ENCODE measurements at places on chromosomes 12 and 14. TPM values are rescaled to one million over a fixed set of nuclear protein-coding genes. Genes with fewer than 3 reads are reported as not detected.
A peak's percentile ranks its signal among the peaks of the same experiment; 100 is the strongest.

Gene RASSF9
- 5.7 TPM for total RNA-seq

Gene PCBP2
- 500 TPM for total RNA-seq

Gene GALNT16
- total RNA-seq: 23.4 TPM

Gene ZCCHC8
- total RNA-seq: 15.9 TPM

Gene LBHD2
- total RNA-seq: not detected

Gene NRIP2
- 3.6 TPM for total RNA-seq

Gene SERPINA10
- total RNA-seq: not detected

Gene PAX9
- 0.10 TPM for total RNA-seq

Gene NEMP1
- 12.4 TPM for total RNA-seq

Gene STYK1
- total RNA-seq: 0.19 TPM

Gene ZNF891
- 2.8 TPM for total RNA-seq

Gene JDP2
- 44.2 TPM for total RNA-seq

DNA sequence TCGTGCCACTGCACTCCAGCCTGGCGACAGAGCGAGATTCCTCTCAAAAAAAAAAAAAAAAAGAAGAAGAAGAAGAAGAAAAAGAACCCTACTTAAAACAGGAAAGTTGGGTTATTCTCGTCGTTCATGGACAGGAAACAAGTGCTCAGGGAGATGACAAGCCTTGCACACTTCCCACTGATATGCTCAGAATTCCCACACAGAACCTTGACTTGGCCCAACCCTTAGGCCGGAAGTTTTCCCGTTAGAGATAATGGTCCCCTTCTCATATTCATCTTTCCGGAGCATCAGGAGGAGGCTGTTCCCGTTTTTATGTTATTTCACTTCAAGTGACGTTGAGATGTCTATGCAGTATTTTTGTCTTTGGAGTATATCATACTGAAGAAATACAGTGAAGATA is 36.2 kb downstream of the APOBEC1 start:
- DNase-seq: no peak

DNA sequence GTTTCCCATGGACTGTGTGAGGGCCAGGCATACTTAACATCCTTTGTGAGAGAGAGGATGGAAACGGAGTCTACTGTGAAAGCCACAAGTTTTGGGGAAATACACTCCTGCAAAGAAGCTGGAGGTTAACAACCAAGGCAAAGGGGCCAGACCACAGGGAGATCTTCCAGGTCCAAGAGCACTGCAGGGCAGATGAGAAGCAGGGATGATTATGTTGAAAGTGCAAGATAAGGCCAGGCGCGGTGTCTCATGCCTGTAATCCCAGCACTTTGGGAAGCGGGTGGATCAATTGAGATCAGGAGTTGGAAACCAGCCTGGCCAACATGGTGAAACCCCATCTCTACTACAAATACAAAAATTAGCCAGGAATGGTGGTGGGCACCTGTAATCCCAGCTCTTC is 15.1 kb downstream of the COQ6 start:
- DNase-seq: no peak

- no peak for DNase-seq
Observed at GRCh38 chr12:70353780-70354660, 12.1 kb upstream of the KCNMB4 start.

- DNase-seq: no peak
Observed at GRCh38 chr14:60665177-60665550, 15.9 kb upstream of the SIX1 start.

- DNase-seq: no peak
Observed at GRCh38 chr12:779745-780734, 27.7 kb downstream of the WNK1 start.

GRCh38 chr14:78399316-78399889 is 229.2 kb downstream of the NRXN3 start:
- no peak for DNase-seq

- no peak for DNase-seq
Observed at GRCh38 chr12:81617915-81618314, 141.2 kb downstream of the PPFIA2 start.

GRCh38 chr14:38226366-38226765 is 18.7 kb downstream of the SSTR1 start:
- no peak for DNase-seq

DNA sequence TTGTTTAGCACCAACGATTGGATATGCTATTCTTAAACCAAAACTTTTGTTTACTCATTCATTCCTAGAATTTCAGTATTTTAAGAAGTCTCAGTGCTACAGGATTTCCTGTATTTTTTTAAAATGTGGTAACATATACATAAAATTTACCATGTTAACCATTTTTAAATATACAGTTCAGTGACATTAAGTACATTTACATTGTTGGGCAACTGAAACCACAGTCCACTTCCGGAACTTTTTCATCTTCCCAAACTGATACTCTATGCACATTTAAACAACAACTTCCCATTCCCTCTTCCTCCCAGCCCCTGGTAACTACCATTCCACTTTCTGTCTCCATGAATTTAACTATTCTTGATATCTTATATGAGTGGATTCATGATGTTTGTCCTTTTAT is 30.3 kb downstream of the PDE3A start:
- no peak for DNase-seq

DNA sequence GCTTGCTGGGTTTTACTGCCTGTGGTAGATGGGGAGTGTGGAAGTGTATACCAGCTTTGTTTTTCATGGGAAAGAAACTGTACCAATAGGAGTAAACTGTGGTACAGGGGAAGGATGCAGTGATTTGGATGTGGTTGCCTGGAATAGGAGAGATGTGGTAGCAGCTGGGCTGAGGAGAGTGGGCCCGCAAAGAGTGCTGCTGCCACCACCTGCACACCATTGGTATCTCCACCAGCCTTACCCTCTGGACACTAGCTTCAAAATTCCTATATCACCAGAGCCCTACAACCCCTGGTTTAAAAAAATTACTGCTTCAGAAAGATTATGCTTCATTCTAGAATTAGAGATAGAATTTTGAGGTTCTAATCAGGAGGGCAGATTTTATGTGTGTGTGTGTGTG is 53.6 kb downstream of the AKAP6 start:
- no peak for DNase-seq

DNA sequence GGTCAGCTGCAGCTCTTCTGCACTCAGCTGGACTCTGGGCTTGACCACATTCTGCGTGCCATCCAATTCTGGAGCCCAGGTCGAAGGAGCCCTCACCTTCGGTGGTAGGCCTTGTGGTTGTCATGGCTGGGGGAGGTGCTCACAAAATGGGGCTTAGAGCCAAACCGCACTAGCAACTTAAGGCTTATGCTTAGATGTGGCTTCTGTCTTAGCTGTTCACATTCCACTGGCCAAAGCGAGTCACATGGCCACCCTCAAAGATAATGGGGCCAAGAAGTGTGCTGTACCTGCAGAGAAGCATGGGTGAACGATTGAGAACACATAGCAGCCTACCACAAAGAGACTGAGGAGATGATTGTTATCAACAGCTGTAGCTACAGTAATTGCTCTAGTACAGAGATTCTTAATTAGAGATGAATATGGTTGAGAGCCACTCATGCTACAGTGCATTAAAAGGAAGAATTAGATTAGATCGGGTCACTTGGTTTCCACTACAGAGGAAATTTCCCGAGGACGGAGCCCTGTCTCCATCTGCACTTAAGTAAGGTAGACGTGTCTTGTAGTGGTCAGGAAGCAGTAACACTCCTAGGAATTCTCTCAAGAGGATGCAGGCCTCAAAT is 334.6 kb upstream of the FKBP4 start:
- DNase-seq: peak; percentile 32

DNA sequence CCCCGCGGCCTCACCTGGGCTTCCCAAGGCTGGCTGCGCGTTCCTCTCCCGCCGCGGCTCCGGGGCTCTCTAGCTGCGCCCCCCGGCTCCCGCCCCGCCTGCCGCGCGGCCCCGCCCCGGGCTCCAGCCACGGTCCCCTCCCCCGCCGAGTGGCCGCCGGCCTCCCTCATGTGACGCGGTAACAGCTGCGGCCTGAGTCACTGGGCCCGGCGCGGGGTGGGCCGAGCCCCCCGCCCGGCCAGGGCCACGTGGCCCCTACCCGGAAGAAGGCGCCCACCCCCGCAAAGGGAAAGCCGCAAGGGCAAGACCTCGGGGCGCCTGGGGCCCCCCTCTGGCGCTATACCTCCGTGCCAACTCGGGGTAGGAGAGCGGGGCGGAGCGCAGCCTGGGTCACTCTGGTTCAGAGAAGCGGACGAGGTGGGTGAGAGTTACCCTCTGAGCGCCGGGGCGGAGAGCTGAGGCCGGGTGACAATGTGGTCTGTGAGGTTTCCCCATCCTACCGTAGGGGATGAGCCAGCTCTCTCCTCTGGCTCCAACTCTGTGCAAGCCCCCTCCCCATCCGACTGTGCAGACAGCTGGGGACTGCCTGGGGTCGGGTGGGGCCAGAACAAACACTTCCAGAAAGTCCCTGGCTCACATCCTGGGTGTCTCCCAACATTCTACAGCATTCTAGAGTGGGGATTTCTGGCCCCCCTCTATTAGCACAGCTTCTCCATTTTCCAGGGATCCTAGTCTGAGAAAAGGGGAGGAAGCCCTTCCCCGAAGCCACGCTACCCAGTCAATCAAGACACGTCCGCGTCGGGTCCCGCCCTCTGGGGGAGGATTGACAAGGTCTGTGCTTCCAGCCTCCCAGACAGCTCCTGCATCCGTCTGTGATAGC is at the start of gene CD63:
CD63 (minus strand) TSS at position 71 of the 880 bp plus-strand sequence. CDS start 668 bp downstream, outside the sequence.
- DNase-seq: peak; percentile 97

DNA sequence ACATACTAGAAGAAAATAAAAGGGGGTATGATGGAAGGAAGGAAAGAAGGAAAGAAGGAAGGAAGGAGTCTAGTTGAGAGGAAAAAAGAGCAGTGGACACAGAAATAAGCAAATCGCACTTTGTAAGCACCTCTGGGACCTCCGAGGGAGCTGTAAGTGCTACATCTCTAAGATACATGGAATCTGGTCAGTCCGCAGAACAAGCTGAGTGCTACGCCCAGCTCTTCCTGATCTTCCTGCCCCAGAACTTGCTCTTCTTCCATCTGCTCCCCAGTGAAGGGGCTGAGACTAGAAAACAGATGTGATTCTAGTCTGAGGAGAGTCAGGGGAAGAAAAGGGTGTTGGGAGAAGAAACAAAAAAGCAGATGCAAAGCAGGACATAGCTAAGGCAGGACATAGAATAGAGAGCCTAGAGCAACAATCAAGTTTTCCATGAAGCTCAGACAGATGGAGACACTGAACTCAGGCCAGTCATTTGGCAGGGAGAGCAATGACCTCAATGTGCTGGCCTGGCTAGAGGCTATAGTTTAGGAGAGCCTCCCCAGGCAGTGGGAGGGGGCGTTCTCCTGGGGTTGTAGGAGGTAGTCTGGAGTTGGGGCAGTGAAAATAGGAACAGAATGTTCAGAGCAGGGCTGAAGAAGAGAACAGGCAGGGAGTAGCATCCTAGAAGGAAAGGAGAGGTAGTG is 1.7 kb upstream of the MFAP5 start:
- DNase-seq: peak; percentile 91

DNA sequence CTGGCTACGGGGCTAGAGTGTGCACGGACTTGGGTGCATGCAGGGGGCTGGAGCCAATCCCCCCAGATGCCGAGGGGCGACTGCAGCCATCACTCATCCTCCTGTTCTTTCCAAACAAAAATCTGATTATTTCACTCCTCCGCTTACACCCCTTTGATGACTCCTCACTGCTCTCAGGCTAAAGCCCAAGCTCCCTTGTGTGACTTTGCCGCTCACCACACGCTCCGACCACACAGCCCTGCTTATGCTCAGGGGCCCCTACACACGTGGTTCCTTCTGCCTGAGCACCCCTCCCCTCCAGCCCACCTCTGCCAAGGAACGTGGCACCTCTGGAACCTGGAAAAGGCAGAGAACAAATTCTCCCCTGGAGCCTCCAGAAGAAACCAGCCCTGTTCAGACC is 13.7 kb downstream of the CHFR start:
- DNase-seq: peak; percentile 31

- DNase-seq: no peak
Observed at GRCh38 chr14:69048456-69048855, 69.4 kb upstream of the ACTN1 start.

Measured in posterior vena cava (tissue), 2 donors.